ENCODE measurements at places on chromosomes 12 and 14.

DNA sequence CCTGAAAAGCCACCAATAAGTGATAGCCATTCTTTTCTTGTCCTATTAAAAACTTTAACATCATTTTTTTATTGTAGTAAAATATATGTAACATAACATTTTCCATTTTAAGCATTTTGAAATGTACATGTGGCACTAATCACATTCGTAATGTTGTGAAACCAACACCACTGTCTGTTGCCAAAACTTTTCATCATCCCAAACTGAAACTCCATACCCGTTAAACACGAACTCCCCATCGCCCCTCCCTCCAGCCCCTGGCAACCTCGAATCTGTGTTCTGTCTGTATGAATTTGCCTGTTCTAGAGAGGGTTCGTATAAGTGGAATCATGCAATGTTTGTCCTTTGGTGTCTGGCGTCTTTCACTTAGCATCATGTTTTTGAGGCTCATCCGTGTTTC, 75.9 kb downstream of the CCDC92 start:
- no peak for DNase-seq

DNA sequence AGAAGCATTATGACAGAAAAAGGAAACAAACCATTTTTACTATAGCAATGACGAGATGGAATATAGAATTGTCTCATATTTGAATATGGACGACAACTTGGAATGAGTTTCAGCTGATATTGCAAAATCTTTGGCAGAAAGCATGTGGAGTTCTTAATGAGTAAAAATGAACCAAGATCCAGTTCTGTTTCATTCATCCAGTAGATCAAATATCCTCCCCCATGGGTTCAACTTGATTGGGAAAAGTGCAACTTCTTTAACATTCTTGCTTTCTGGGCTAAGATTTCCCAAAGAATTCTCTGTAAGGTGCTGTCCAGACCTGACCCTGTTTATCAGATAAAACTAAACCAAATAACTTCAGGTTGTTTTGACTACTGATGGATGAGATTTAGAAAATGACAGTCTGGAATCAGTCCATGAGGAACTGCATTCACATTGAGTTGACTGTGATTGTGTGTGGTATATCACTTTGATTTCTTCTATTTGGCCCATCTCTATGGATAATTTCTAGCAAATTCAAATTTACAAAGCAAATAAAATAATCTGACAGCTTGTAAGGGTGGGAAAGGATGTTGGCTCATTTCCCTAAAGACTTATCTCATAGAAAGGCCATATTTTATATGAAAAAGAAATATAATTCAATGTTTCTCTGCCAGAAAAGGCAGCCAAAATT, 267.4 kb downstream of the ADAMTS20 start:
- no peak for DNase-seq

DNA sequence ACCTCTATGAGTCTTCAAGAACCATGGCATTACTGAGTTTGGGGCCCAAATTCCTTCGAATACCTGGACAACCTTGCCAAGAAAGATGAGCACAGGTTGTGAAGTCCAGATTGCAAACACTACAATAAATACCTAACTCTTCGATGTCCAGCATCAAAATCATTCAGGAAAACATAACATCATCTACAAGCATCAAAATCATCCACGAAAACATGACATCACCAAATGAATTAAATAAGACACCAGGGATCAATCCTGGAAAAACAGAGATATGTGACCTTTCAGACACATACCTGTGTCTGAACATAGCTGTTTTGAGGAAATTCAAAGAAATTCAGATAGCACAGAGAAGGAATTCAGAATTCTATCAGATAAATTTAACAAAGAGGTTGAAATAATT, 262.0 kb upstream of the KITLG start:
- no peak for DNase-seq

DNA sequence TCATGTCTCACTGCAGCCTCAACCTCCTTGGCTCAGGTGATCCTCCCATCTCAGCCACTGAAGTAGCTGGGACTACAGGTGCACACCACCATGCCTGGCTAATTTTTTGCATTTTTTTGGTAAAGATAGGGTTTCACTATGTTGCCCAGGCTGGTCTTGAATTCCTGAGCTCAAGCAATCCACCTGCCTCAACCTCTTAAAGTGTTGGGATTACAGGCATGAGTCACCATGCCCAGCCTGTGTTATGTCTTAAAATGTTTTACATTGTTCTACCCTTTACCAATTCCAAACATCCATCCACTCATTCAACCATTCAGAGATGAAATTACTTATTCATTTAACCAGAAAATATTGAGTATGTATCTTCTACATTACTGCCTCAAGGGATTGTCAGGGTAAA, 111.6 kb upstream of the BTG1 start:
- no peak for DNase-seq

DNA sequence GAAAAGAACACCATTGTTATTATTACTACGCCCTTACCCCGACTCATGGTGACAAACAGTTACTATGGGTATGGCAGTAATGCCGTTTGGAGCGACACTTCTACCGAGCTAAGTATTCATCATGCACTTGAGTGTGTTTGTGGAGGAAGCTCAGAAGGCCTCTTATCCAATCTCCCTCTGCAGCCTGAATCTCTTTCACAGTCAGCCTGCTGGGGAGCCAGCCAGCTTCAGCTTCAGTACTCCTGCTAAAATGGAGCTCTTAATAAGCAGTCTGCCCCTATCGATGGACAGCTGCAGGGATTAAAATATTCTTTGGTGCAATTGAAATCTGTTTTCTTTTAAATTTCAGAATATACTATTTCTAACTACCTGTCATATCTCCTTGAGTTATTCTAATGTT, 24.7 kb upstream of the ATP5MC2 start:
- no peak for DNase-seq
